Testis (tissue), 5 donors: ENCODE measurements at places on chromosomes 2 and 18.

DNA sequence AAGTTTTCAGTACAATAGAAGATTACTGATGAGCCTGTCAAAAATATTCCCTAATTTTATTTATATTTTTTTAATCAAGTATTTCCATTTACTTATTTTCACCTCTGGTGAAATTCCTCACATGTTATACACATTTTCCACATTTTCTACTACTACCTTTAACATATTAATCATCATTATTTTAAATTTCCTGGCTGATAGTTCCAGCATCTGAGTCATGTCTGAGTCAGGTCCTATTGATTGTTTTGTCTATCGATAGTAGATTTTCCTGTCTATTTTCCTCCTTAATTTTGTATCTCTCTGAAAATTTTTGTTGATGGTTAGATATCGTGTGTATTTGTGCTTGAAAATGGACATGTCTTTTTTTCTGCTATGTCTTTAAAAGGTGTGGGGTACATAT is 211.8 kb upstream of the DSEL start:
- DNase-seq, result no peak

GRCh38 chr2:54757500-54757899 is 34.0 kb downstream of the EML6 start:
- no peak for DNase-seq

- DNase-seq, result peak; percentile 24
Measured at GRCh38 chr2:156021146-156022040, 311.1 kb downstream of the NR4A2 start.

DNA sequence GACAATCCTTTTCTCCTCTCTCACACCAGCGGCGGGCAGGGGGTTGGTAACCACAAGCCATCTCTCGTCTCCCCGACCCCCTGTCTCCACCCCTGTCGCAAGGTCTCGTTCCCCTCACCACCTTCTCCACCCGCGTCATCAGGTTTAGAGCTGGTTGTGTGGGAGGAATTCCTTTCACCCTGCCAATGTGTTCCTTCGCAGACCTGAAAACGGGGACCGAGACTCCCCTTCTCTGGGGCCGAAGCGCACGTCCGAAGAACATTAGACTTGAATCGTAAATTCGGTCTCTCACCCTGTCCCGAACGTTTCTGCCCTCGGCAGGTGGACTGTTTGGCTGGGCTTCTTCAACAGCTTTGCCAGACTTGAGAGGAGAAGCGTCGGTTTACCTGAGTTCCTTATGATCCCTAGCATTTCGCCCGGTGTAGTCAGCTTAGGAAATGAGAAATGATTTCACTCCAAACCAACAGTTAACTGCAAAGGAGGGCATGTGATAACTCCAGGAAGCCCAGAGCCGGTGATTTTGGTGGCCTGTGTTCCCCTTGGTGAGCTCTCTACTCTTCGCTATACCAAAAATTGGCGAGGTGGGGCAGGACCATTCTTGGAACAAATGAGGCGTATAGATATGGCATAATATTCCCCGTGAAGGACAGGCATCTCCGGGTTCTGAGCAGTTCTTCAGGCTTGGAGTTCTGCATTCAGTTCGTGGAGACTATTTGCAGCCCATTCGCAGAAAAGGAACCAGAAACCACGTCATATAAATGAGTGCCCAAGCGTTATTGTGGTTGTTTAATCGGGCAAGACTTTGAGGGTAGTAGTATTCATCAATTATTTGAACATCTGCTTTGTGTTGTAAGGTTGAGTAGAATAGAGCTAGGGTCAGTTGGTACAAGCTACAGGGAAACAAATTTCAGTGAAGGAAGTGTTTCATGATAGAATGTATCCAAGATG is 694 bp downstream of the CFAP36 start:
- DNase-seq, result peak; percentile 32

DNA sequence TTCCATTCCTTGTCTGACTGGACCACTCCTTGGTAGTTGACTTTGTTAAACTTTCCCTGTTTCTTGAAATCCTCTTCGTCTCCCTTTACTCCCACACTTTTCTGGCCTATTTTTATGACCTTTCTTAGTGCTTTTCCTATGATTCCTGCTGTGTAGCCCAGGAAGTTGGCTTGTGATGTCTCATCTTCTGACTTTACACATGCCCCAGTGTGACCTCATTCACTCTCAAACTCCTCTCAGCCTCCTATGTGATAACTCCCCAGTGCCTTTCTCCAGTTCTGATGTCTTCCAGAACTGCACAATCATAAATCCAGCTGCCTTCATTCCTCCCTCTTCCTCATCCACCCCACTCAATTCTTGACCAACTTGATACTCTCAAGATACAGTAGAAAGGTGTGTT is 407.6 kb downstream of the TGIF1 start:
- no peak for DNase-seq

DNA sequence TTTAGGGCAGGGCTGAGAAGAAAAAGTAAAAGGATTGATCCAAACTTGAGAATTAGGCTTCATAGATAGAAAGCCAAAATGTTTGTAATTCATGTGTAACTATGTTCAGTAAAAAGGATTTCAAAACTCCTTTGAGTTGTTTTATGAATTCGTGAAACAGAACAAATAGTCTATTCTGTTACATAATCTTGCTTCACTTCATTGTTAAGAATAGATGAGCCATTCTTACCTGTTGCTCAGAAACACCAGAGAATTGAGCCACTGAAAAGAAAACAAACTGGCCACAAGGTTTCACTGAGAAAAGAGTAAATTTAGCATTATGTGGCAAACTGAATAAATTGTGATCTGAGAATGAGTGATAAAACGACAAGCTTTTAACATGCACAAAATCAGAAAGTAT is 4.5 kb upstream of the ITPRID2 start:
- DNase-seq, result no peak

GRCh38 chr2:171309455-171310286 is 124.1 kb downstream of the METTL8 start:
- DNase-seq, result no peak

- DNase-seq, result no peak
Measured at GRCh38 chr2:62266433-62267038, 70.6 kb downstream of the B3GNT2 start.

GRCh38 chr2:226934546-226935201 is 98.8 kb downstream of the RHBDD1 start:
- DNase-seq, result no peak

DNA sequence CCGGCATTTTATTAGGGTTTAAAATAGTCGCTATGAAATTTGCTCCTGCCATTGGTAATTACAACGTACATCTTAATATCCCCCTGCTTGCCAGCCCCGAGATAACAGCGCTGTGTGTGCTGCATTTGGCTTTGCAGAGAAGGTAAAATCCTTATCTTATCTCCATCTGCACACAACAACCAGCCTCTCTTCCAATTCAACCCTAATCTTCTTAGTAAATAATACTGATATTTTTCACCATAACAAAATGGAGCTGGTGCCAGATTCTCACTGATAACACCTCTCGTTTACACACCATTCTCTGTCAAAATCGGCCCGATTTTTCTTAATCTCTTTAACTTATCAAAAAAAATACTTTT is 61.4 kb upstream of the SIX3 start:
- DNase-seq, result no peak

- DNase-seq, result no peak
Measured at GRCh38 chr2:240344904-240345303, 90.6 kb upstream of the GPC1 start.

- DNase-seq, result no peak
Measured at GRCh38 chr2:119301413-119301812, 65.2 kb downstream of the C2orf76 start.

DNA sequence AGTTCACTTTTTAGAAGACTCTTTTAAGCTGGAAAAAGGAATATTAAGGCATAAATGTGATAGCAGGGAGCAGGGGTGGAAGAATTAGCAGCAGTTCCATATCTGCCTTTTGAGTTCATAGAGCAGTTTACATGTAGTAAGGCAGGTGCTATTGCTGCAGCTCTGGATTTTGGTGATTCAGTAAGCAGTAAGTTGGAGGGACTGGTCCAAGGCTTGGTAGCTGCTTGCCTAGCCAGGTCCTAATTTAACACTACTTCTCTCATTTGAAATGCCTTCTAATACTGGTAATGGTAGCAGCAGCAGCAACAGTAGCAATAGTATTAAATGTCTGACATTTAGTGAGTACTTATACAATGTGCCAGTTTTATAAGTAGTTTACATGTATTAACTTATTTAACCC is 30.0 kb downstream of the HAT1 start:
- no peak for DNase-seq

- no peak for DNase-seq
Measured at GRCh38 chr2:43307046-43307445, 80.6 kb upstream of the ZFP36L2 start.

DNA sequence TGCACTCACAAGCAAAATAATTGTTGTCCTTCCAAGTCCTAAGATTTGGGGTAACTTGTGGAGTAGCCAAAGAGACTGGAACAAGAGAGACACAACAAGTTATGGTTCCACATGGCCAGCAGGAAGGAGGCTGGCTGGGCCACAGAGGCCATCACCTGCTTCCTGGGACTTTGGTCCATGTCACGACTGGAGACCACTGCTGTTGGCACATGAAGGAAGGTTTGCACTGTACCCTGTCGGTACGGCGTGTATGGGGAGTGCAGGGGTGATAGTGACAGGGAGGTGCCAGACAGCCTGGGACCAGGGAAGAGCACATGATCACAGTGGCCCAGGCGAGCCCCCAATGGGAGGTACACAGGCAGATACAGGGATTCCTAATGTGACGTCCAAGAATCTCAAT is 15.5 kb downstream of the SLC66A2 start:
- DNase-seq, result no peak

DNA sequence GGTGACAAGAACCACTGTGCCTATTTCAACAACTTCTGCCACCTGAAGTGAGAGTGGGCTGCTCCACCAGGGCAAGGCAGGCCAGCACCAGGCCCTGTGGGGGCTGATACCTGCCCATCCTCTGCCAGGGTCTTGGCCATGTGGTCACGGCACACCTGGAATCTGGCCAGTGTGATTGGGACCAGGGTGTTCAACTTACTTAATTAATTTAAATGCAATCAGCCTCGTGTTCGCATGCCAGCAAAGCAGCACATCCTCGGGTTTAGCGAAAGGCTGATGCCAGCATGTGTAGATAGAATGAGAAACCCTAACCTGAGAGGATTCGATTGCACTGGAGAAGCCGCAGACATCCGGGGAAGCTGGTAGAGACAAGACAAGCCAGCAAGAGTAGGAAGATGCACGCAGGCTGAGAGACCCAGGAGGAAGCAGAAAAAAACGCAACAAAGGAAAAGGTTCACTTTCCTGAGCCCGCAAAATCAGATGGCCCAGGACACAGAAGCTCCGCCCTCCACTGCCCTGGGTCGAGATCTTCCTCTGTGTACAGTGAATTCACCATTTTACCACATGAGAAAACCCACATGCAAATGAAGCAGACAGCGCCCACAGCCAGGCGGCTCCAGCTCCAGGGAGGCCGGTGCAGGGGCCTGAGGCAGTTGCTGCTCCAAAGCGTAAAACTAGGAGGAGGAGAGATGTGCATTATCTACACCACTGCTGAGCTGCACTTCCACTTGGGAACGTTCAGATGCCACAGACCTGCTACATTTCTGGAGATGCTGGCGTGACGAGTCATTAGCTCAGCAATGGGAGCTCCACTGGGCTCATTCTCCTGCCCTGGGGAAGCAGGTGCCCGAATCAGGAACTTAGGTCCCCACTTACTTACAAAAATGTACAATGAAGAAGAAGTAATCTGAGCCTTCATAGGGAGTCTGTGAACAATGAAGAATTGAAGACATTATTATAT is 92.1 kb downstream of the TMEM18 start:
- no peak for DNase-seq

GRCh38 chr18:48929212-48929612 is 21.6 kb downstream of the SMAD7 start:
- DNase-seq, result no peak

- no peak for DNase-seq
Measured at GRCh38 chr2:149587950-149588487, 444 bp upstream of the MMADHC start.

GRCh38 chr2:170030040-170030439 is 147.9 kb upstream of the MYO3B start:
- no peak for DNase-seq

GRCh38 chr2:166068981-166069380 is 58.8 kb downstream of the SCN1A start:
- no peak for DNase-seq

- DNase-seq, result no peak
Measured at GRCh38 chr2:108444941-108445840, 3.8 kb upstream of the GCC2 start.

GRCh38 chr2:10552220-10552870 is 104.2 kb upstream of the ODC1 start:
- DNase-seq, result no peak

- no peak for DNase-seq
Measured at GRCh38 chr2:27902098-27902497, 11.6 kb downstream of the BABAM2 start.

GRCh38 chr18:46281185-46282176 is 177.3 kb downstream of the HAUS1 start:
- peak; percentile 83 for DNase-seq
